Breast epithelium (tissue), 4 donors: ENCODE measurements at places on chromosomes 13 and 19.
A peak's percentile ranks its signal among the peaks of the same experiment; 100 is the strongest.

GRCh38 chr19:10760273-10760944 is 42.5 kb downstream of the DNM2 start:
- H3K36me3 ChIP-seq, result no peaks in the 10 kb centered on the region
- H3K27me3 ChIP-seq, result no peaks in the 10 kb centered on the region
- H3K27ac ChIP-seq, result no peak overlapping the region
- no peak for DNase-seq
- H3K4me1 ChIP-seq, result no peaks in the 10 kb centered on the region
- no peak overlapping the region for H3K4me3 ChIP-seq

DNA sequence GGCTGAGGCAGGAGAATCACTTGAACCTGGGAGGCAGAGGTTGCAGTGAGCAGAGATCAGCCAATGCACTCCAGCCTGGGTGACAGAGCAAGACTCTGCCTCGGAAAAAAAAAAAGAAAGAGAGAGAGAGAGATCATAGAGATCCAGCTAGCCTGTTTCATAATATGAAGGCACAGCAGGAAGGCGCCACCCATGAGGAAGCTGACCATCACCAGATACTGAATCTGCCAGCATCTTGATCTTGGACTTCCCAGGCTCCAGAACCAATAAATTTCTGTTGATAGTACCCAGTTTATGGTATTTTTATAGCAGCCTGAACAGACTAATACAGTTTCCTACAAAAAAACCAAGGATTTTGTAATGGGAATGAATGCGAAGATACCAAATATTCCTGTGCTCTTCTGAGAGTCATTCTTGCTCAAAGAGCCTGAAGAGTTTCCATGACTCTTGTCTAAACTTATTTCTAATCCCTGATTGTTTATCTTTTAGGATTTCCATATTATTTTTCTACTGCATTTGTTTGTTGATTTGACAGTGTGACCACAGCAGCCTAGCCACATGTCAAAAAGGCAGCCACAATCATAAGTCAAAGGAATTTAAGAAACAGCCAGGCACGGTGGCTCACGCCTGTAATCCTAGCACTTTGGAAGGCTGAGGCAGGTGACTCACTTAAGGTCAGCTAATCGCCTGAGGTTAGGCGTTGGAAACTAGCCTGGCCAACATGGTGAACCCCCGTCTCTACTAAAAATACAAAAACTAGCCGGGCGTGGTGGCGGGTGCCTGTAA is 37.7 kb upstream of the PDCD5 start:
- no peak overlapping the region for H3K27ac ChIP-seq
- H3K36me3 ChIP-seq, result no peaks in the 10 kb centered on the region
- no peak for DNase-seq
- H3K27me3 ChIP-seq, result no peaks in the 10 kb centered on the region
- no peaks in the 10 kb centered on the region for H3K4me1 ChIP-seq

- H3K27me3 ChIP-seq, result no peaks in the 10 kb centered on the region
- H3K36me3 ChIP-seq, result no peaks in the 10 kb centered on the region
- peak overlapping the region; percentile 82 for H3K27ac ChIP-seq
- H3K4me1 ChIP-seq, result no peaks in the 10 kb centered on the region
These were observed 9.1 kb upstream of the PNMA8A start for GRCh38 chr19:46480415-46480814.

DNA sequence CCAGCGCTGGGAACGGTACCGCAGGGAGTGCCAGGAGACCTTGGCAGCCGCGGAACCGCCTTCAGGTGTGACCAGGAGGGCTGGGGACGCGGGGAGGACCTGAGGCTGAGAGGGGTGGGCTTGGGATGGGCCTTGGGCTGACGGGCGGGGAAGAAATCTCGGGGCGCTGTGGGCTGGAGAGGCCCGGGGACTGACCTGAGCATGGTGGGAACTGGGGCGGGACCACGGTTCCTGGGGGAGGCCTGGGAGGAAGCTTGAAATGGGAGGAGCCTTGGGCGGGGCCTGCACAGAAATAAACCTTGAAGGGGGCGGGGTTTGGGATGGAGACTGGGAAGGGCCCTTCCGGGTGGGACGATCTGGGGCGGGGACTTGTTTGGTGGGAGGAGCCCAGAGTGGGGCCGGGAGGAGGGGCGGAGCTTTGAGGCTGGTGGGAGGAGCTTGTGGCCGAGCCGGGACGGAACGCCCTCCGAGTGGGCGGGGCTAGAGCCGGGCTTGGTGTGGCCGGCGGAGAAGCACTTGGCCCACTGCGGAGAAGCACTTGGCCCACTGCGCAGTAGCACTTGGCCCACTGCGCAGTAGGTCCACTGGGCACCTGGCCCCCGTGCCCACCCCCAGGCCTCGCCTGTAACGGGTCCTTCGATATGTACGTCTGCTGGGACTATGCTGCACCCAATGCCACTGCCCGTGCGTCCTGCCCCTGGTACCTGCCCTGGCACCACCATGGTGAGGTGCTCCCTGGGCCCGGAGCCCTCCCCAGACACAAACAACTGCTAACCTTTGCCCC is 2.8 kb downstream of the GIPR start:
- no peaks in the 10 kb centered on the region for H3K4me1 ChIP-seq
- H3K27ac ChIP-seq, result peak overlapping the region; percentile 36
- no peak overlapping the region for H3K4me3 ChIP-seq
- no peaks in the 10 kb centered on the region for H3K36me3 ChIP-seq
- DNase-seq, result peak; percentile 83
- H3K27me3 ChIP-seq, result peaks cover 2% of the 10 kb centered on the region

DNA sequence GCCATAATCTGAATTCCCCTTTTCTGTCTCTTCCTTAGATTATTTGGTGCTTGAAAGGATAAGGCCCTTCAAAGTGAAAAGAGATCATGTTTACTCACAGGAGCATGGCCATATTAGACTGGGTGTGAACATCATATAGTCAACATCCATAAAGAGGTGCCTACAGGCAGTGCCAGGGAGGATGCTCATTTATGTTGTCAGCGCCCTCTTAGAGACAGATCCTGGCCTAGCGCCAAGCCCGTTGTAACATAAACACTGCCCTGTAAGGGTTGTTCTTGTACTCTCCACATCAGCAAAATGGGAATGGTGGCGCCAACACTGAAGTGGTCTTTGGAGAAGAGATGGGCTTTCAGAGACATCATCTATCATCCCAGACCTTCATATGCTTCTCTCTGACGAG is 16.1 kb downstream of the PCDH8 start:
- H3K27ac ChIP-seq, result no peak overlapping the region
- DNase-seq, result no peak
- H3K27me3 ChIP-seq, result no peaks in the 10 kb centered on the region
- H3K36me3 ChIP-seq, result no peaks in the 10 kb centered on the region
- no peak overlapping the region for H3K4me3 ChIP-seq

DNA sequence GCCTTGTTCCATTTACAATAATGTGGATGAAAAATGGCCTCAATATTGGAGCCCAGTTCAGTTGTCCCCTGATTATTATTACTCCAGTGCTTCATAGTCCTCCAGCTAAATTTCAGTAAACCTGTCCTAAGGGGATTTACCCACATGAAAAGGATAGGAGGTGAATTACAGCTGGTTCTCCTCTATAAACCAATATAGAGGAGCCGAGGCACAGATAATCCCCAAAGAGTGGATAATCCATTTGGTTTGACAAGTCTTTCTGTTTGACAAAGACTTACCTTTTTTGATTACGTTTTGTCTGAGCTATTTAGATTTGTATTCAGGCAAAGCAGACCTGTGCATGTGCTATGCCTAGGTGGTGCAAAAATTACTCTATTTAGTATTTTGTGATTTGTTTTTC is 2.7 kb downstream of the CNMD start:
- H3K36me3 ChIP-seq, result no peaks in the 10 kb centered on the region
- no peaks in the 10 kb centered on the region for H3K4me1 ChIP-seq
- H3K4me3 ChIP-seq, result no peak overlapping the region
- no peak overlapping the region for H3K27ac ChIP-seq
- DNase-seq, result no peak

- no peaks in the 10 kb centered on the region for H3K27me3 ChIP-seq
- no peak overlapping the region for H3K27ac ChIP-seq
- no peak overlapping the region for H3K4me3 ChIP-seq
These were observed 16.9 kb upstream of the C1QTNF9 start for GRCh38 chr13:24292481-24292880.

GRCh38 chr19:48424694-48425219 is 21.0 kb upstream of the GRWD1 start:
- H3K27ac ChIP-seq, result no peak overlapping the region
- no peaks in the 10 kb centered on the region for H3K4me1 ChIP-seq
- DNase-seq, result no peak
- no peak overlapping the region for H3K4me3 ChIP-seq

- DNase-seq, result no peak
- H3K36me3 ChIP-seq, result no peaks in the 10 kb centered on the region
- no peak overlapping the region for H3K4me3 ChIP-seq
- no peaks in the 10 kb centered on the region for H3K27me3 ChIP-seq
- H3K4me1 ChIP-seq, result no peaks in the 10 kb centered on the region
- no peak overlapping the region for H3K27ac ChIP-seq
These were observed 590.4 kb downstream of the TBC1D4 start for GRCh38 chr13:74891610-74892009.

DNA sequence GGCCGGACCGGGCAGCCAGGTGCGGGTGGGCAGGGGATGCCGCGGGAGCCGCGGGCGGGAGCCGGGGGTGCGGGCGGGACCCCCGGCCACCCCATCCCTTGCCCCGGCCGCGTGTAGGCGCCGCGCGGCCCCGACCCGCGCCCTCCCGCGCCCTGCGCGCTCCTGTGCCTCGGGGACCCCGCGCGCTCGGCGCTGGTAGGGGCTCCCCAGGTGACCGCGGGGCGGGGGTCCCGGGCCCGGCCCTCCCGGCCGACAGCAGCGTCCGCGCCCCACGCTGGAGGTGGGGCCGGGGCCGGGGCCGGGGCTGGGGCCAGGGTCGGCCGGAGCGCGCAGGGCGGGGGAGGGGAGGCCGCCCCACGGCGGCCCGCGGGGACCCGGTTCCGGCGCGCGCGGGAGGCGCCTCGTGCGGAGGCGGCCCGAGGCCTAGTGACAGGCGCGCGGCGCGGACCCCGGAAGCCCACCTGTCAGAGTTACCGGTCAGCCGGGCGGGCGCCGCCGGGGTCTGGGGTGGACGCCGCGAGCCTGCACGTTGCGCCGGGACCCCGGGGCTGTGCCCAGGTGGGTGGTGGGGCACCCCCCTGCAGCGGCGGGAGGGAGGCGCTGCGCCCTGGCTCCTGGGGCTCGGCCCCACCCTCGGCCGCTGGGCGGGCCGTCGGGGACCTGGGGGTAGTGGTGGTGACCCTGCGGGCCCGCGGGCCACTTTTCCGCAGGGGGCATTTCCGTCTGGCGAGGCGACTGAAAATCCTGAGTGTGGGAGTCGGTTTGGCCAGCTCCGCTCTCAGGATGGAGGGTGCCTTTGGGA is 518 bp downstream of the TFDP1 start:
- DNase-seq, result peak; percentile 35
- no peaks in the 10 kb centered on the region for H3K36me3 ChIP-seq
- H3K4me3 ChIP-seq, result peak overlapping the region; percentile 83
- H3K27me3 ChIP-seq, result no peaks in the 10 kb centered on the region
- no peaks in the 10 kb centered on the region for H3K4me1 ChIP-seq
- H3K27ac ChIP-seq, result no peak overlapping the region

DNA sequence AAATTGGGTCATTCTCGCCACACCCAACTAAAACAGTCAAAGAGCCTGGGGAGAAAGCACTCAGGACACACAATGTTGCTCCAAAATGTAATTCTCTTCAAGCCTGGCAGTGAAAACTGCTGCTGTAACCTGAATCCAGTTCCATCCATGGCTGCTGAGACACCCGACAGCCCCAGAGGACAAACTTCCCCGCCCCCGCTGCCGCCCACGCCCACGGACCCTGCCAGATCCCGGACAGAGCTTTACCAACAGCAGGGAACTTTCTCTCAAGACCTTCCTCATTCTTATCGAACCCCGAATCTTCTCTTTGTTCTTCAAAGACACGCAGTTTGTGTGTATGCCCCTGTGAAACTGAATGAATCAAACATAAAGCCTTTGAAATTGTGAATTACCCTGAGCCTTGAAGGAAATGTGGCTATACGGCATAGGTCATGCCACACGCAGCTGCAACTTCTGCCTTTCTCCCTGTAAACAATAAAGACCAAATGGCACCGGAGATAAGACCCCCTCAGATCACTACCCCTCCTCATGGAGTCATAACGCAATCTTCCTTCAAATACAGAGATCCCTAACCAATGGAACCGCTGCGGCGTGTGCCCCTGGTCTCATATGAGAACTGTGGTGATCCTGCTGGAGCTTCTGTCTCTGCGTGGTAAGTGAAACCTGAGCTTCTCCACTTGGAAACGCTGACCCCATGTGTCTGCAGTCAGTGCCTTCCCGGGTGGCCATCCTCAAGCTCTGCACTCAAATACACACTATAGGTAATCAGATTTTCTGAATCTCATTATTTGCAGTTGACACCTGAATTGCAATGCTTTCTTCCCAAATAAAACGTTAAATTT is 4.8 kb upstream of the LAMP1 start:
- H3K4me3 ChIP-seq, result peak overlapping the region; percentile 44
- DNase-seq, result no peak
- H3K4me1 ChIP-seq, result no peaks in the 10 kb centered on the region
- H3K27ac ChIP-seq, result peak overlapping the region; percentile 71
- H3K36me3 ChIP-seq, result no peaks in the 10 kb centered on the region

GRCh38 chr13:43154156-43154651 is 130.8 kb downstream of the DNAJC15 start:
- H3K4me1 ChIP-seq, result no peaks in the 10 kb centered on the region
- no peak overlapping the region for H3K4me3 ChIP-seq
- no peak overlapping the region for H3K27ac ChIP-seq

- H3K4me3 ChIP-seq, result no peak overlapping the region
- no peak overlapping the region for H3K27ac ChIP-seq
- no peaks in the 10 kb centered on the region for H3K27me3 ChIP-seq
- DNase-seq, result no peak
These were observed 50.3 kb upstream of the ANKRD10 start for GRCh38 chr13:110965038-110965754.

DNA sequence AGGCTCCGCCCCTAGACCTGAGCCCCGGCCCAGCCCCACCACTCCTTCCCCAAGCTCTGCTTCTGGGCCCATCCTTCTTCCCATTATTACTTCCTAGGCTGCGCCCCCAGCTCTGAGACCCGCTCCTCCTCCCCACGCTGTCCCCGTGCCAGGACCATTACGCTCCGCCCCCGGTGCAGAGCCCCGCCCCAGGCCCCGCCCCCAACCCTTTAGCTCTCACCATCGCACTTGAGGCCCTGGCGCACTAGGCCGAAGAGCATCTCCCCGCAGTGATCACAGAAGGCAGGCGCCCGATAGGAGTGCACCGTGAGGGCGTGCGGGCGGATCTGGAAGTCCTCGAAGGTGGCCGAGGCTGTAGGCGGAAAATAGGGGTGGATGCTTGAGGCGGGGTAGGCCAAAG is 6.2 kb downstream of the PRKD2 start:
- DNase-seq, result no peak
- H3K27me3 ChIP-seq, result no peaks in the 10 kb centered on the region
- H3K27ac ChIP-seq, result no peak overlapping the region
- H3K36me3 ChIP-seq, result no peaks in the 10 kb centered on the region
- H3K4me3 ChIP-seq, result no peak overlapping the region

GRCh38 chr13:50731400-50731799 is 112.1 kb downstream of the DLEU7 start:
- no peaks in the 10 kb centered on the region for H3K4me1 ChIP-seq
- no peak overlapping the region for H3K4me3 ChIP-seq
- no peaks in the 10 kb centered on the region for H3K27me3 ChIP-seq
- DNase-seq, result no peak
- peak overlapping the region; percentile 45 for H3K27ac ChIP-seq
